Hematopoietic multipotent progenitor cell treated with erythropoietin and hydrocortisone succinate and interleukin-3 and kit ligand, for 8 days (in vitro differentiated cells): ENCODE measurements at places on chromosomes 6 and 20.

GRCh38 chr6:158347335-158347734, 35.1 kb downstream of the TULP4 start:
- DNase-seq = no peak

DNA sequence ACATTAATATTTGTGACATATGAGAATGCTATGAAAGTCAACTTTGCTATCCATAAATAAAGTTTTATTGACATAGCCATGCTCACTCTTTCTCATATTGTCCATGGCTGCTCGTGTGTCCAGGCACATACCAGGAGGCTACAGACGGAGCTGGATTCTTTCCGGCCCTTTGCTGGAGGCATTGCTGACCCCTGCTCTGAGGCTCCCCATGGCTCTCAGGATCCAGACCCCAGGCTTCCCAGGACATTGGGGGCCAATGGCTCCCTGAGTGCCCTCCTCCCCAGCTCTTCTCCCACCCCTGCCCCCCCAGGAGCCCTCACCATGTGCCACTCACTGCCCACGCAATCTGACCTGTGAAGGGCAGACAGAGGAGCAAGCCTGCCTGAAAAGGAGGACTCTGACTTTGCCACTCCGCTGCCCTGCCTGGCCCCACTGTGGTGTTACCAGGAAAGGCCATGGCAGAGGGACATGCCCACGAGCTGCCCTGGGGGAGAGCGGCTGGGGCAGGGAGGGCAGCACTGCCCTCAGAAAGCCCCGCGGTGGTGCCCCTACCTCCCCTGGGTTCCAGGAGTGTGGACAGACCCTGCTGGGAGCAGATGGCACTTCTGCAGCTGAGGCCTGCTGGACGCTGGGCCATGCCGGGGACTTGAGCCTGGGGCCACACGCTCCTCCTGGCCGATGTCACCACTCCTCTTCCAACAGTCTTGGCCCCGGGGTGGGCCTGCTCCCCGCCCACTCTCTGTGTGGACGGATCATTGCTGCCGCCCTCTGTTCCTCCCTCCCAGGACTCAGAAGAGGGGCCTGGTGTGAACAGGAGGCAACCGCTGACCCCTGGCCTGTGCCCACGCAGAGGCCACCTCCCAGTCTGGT, 97.8 kb upstream of the BHLHE23 start:
- no peak for DNase-seq

DNA sequence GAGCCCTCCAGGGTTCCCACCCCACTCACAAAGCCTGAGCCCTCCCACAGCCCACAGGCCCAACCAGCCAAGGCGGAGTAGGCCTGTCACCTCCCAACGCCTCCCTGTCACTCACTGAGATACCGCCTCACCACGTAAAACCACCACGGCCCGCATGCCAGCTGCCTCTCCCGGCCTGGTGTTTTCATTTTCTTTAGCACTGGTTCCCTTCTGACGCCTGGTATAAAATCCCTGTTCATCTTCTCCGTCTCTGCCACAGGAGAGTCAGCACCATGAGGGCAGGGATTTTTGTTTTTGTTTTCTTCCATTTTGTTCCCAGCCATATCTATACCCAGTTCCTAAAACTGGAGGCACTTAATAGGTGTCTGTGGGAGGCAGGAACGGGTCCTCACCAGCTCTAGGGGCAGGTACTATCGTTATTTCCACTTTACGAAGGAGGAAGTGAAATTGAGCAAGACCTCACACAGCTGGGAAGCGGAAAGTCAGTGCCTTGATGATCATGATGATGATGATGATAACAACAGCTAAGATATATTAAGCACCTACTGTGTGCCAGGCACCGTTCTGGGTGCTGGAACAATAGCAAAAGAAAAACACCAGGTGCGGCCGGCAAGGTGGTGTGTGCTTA, 58.6 kb downstream of the SNAI1 start:
- DNase-seq = peak; percentile 7

DNA sequence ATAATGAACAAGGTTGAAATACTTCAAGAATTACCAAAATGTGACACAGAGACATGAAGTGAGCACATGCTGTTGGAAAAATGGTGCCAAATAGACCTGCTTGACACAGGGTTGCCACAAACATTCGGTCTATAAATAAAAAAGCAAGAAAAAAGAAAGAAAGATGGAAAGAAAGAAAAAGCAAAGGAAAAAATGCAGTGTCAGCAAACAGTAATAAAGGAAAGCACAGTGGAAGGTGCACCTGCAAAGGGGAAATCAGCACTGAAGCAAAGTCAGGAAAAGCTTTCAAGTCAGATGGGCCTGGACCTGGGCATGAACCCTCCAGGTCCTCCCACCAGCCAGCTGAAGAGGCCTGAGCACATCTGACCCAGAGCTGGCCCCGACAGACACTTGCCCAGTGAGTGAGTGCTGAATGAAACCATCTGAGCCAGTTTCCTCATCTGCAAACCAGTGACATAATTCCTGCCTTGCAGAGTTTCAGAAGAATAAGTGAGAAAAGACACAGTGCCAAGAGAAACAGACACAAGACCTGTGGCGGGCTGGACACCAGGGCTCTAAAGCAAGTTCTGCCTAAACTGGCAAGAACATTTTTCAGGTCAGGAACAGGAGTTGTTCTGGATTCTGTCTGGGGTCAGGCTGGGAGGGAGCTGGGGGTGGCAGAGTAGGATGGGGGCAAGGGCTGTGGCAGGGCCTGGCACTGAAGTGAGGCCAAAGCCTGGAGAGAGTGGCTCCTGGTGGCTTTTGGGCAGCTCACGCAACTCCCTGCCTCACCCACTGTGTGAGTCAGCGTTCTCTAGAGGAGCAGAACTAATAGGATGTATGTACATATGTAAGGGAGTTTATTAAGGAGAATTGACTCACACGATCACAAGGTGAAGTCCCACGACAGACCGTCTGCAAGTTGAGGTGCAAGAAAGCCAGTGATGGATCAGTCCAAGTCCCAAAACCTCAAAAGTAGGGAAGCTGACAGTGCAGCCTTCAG, 23.9 kb upstream of the MICB start:
- DNase-seq = peak; percentile 64

- DNase-seq = no peak
These were observed 10.0 kb downstream of the MBOAT1 start for GRCh38 chr6:20202324-20202658.

- no peak for DNase-seq
These were observed 962.5 kb downstream of the KIF16B start for GRCh38 chr20:15610787-15611186.

- no peak for DNase-seq
These were observed 286.8 kb upstream of the ID4 start for GRCh38 chr6:19550380-19550779.
